Stimulated activated CD8-positive, alpha-beta memory T cell treated with anti-CD3 and anti-CD28 coated beads, Interleukin-4, amount 100 ng/mL, for 48 hours (primary cell): ENCODE measurements at places on chromosomes 1 and 21.
A peak's percentile ranks its signal among the peaks of the same experiment; 100 is the strongest.

GRCh38 chr1:62906428-62906886 is 122.5 kb downstream of the ATG4C start:
- DNase-seq = no peak

DNA sequence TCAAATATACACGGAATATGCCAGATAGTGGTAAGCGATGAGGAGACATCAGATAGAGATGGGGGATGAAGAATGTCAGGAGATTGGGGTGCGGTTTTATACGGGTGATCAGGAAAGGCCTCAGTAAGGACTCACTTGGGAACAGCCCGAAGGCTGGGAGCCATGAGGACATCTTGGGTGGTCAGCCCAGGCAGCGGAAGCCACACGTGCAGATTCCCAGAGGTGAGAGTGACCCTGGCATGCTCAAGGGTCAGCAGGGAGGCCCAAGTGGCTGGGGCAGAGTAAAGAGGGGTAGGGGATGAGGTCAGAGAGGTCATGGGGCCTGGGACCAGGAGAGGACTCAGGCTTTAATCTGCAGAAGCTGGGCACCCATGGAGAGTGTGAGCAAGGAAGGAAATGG is 106.6 kb downstream of the MATN1 start:
- no peak for DNase-seq

DNA sequence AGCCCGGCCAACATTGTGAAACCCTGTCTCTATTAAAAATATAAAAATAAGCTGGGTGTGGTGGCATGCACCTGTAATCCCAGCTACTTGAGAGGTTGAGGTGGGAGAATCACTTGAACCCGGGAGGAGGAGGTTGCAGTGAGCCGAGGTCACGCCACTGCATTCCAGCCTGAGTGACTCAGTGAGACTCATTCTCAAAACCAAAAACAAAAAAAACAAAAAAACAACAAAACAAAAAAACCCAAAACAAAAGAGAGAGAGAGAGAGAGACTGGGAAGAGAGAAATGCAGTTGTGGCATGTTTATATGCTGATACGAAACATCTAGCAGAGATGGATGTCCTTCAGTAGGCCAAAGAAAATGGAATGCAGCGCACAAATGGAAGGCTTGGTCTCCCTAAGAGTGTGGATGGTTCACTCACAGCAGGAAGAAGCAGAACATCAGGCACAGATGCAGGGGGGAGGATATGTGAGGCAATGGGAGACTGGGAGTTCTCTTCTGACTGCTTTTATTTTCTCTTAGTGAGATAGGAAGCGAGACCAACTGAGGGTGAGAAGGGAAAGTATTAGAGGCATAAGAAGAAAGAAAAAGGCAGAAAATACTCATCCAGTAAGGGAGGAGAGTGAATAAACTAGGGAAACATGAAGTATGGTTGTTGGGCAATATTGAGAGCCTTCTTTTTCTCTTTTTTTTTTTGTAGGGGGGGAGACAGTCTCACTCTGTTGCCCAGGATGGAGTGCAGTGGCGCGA is 16.0 kb downstream of the THEM4 start:
- no peak for DNase-seq

DNA sequence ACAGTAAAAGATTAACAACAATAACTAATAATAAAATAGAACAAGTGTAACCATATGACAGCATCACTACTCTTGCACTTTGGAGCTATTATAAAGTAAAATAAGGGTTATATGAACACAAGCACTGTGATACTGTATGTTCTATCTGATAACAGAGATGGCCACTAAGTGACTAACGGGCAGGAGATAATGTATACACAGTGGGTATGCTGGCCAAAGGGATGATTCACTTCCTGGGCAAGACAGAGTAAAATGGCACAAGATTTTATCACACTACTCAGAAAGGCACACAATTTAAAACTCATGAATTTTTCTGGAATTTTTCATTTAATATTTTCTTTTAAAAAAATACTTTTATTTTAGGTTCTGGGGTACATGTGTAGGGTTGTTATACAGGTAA is 12.3 kb downstream of the SLC9C2 start:
- no peak for DNase-seq

- DNase-seq = no peak
These were observed 5.3 kb upstream of the C1orf174 start for GRCh38 chr1:3905266-3905952.

DNA sequence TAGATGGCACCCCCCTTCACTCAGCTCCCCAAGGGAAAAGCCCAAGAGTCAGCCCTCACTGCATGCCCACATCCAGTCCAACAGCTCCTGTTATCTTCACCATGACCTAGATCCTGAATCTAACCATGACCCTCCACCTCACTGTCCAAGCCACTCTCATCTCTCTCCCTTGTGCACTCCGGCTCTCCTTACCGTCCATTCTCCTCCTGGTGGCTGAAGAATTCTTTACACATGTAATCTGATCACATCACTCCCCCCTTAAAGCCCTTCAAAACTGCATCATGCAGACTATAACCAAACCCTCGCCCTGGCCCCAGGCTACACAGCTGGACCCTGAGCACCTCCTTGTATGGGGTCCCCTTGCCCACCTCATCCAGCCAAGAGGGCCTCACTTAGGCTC is 14.0 kb upstream of the PAQR7 start:
- DNase-seq = no peak

DNA sequence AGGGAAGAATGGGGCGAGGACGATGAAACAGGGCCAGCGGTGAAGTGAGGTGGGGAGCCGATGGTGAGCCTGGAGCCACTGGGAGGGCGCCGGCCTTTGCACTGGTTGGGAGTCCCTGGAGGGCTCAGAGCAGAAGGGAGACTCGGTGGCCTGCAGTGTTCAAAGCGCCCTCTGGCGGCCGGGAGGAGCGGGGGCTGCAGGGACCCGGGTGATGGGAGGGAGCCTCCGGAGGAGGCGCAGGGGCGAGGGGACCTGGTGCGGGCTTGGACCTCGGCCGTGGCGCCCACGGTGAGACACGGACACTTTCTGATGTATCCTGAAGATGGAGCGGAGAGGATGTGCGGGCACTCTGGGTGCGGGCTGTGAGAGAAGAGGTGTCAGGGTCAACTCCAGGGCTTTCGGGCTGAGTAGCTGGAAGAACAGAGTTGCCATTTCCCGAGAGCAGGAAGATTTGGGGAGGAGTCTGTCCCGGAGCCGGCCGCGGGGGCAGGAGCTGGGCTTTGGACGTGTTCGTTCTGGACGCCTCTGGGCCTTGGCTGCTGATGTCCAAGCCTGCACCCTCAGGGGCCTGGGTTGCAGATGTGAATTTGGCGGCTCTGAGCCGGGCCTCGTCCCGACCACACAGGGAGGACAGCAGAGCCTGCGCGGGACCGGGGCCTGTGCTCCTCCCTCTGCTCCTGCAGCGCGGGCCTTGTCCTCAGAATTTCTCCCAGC is 29.7 kb downstream of the HEYL start:
- peak; percentile 92 for DNase-seq

- no peak for DNase-seq
These were observed 41.4 kb upstream of the ACOT11 start for GRCh38 chr1:54506594-54506993.

DNA sequence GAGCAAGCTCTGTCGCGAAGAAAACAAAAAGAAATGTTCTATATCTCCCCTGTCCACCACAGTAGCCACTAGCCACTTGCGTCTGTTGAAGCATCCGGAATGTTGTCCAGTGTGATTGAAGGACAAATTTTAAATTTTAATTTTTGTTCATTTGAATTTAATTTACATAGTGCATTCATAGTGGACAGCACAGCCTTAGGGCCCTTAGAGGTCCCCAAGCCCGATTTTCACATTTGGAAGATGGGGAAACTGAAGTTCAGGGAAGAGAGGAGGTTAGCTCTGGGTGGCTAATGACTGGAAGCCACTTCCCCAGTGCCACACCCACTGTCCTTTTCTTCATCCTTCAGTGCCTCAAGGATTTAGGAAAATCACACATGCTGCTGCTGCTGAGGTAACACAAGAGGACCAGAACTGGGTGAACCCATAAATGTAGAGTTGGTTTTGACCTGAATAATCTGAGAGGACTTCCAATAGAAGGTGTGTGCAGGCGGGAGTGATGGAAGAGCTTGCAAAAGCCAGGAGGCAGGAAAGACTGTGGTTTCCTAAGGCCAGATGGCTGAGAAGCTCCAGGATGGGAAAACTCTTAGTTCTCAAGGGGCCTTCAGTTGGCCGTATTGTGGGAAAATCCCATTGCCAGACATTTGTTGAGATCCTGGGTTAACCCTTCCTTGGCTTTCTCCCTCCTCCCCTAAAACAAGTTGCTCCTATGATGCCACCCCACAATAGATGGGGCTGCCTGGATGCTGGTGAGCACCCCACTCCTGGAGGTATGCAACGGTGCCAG is 49.5 kb downstream of the TRIM11 start:
- no peak for DNase-seq

DNA sequence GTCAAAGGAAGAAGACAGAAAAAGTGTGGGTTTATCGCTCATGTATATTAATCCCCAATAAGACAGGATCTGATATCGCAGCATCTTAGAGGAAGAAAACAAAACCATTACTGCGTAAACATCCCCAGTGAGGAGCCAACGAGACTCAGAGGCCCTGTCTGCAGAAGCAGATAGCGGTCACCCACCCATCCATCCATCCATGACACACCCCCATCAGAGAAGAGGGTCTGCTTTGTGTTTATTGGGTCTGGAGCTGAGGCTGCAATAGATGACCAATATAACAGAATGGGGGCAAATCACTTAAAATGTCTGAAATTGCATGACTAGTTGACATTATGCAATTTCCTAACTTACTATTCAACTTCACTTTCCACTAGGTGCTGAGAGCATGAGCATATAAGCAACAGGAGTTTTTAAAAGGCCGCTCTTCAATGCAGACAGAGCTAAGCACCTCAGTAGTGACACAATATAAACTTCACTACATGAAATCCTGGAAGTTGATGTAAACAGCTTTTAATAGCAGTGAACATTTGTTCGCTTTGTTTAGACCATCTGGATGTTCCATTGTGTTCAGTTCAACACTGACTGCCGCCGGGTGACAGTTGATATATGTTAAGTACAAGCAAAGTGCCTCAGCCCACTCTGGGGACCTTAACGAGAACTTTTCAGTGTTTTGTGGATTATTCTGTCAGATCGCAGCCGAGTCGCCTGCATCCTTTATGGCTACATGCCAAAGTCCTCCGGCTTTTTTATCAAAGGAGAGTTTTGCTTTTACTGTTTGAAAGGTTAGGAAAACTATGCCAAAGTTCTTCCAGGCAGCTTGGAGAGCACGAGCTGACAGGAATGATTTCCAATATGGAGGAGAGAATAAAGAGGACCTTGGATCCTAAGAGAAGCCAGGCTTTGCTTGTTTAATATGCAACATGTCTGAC is 167.5 kb downstream of the ZNF281 start:
- DNase-seq = no peak

GRCh38 chr1:177017287-177017852 is 147.1 kb downstream of the ASTN1 start:
- DNase-seq = no peak

DNA sequence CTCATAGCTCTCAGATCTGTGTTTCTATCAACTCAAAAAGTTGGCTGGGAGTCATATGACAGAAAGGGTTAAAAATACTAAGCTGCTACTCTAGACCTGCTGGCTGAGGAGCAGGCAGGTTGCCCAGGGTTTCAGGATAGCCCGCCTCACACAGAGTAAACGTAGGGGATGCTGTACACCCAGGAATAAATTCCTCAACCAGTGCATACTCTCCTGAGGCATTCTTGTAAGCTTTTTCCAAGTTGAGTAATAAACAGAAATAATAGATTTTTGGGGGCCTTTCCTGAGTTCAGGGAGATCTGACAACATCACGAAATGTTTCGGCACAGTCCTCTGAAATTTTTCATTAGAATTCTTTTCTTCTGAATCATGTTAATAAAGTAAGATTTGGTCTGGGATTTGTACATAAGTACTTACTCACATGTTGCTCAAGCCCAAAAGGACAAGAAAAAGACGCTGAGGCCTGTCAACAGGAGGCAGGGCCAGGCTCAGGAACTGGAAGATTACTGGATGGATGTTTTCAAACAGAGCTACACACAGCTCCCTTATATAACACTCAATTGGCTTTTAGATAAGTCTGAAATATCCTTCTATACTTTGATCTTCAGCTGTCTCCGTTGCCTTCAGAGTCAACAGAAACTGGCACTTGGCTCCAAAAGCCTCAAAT is 41.0 kb downstream of the TGFBR3 start:
- DNase-seq = no peak

DNA sequence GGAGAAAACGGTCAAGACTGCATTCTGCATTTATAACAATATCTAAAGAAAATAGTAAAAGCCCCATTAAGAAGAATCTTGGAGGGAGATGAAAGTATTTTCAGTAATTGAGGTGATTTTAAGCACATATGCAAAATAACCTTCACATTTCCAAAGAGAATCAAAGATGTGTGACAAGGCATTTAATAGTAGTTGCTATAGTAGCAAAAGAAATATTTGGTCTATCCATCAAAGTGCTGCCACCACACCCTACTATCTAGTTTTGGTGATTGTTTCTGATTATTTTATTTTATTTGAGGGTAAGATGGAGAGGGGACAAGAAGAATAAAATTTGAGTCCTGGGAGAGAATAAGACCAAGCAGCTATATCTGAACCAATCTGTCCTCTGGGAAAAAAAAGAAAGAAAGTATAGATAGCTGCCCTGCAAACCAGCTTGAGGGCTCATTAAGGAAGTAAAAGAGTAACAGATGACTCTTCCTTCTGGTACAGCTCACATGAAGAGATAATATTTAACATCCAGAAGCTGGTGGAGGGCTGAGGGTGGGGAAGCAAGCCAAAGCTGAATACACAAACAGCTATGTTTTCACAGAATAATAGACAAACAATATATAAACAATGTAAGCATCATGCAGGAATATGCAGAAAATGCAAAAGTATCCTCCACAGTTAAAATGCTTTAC is 47.2 kb upstream of the RASAL2 start:
- DNase-seq = no peak

DNA sequence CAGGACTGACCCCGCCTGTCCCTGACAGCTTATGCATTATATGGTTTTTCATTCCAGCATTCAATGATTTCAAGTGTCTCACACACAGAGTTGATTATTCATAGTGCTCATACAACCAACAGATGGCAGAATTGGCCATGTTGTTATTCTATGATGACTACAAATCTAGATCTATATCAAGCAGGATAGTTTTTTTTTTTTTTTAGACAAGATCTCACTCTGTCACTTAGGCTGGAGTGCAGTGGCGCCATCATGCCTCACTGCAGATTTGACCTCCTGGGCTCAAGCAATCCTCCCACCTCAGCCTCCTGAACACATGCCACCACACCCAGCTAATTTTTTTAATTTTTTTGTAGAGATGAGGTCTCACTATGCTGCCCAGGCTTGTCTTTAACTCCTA is 40.1 kb upstream of the LRRC8D start:
- peak; percentile 45 for DNase-seq

- DNase-seq = no peak
These were observed 61.7 kb downstream of the ELK4 start for GRCh38 chr1:205570173-205570501.

DNA sequence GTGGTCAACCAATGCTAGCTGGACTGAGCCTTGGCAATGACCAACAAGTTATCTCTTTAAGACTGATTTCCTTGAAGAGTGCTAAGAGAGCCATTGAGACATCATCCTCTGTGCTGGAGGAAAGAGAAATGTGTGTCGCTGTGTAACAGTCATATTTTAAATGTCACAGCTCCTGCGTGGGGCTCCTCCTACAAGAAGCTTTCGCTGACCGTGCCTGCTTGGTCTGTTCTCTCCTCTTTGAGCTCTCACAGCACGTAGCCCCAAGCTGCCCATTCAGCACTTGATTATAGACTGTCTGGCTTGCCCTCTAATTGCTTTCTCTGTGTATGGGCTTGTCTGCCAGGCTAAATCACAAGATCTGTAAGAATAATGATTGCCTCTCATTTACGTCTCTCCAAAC is 221.3 kb downstream of the FOXD2 start:
- no peak for DNase-seq
